Naive thymus-derived CD8-positive, alpha-beta T cell (primary cell): ENCODE measurements at places on chromosomes 12 and 14.

GRCh38 chr12:120719496-120720233, 6.0 kb upstream of the ACADS start:
- no peak for DNase-seq

- DNase-seq: no peak
These were observed 8.6 kb downstream of the TC2N start for GRCh38 chr14:91858536-91859275.

GRCh38 chr14:21015312-21015711, 9.5 kb downstream of the NDRG2 start:
- no peak for DNase-seq

GRCh38 chr14:86333493-86333892, 803.5 kb downstream of the FLRT2 start:
- no peak for DNase-seq

GRCh38 chr14:105641075-105641937, 114.9 kb downstream of the TMEM121 start:
- DNase-seq: no peak

- DNase-seq: no peak
These were observed 53.8 kb downstream of the PEBP1 start for GRCh38 chr12:118189741-118190191.

- no peak for DNase-seq
These were observed 148.2 kb downstream of the ADGRD1 start for GRCh38 chr12:131101703-131102492.

DNA sequence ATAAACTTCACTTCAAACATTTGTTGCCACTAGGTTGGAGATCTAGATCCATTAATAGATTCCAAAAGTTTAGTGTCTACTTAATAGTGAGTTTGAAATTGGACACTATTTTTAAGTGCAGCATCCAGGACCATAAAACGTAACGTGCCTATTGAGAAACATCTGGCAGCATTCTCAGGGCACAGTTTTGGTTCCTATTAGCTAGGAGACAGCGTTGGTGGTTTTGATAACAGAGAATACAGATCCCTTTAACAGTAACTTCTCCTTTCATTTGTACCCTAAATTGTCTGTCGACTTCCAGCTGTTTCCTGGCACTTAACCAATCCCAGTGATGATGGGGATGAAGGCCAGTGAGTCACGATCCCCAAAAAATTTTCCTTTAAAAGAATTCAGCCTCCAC, 25.8 kb downstream of the KCNK10 start:
- DNase-seq: no peak

DNA sequence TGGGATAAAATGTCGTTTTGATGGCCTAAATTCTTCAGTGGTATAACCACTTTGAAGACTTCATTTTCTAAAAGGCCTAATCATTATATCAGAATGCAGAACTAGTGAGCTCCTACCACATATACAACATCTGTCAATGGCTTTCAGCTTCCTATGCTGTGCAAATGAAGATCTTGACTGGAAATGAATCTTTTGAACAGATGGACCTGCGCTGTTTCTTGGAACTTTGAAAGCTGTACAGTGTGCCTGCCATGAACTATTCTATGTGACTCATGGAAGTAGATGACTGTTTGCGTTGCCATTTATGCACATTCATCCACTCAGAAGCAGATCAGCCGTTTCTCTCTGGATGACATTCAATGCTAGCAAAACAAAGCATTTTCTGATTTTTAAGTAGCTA, 542.2 kb upstream of the USP15 start:
- DNase-seq: no peak

DNA sequence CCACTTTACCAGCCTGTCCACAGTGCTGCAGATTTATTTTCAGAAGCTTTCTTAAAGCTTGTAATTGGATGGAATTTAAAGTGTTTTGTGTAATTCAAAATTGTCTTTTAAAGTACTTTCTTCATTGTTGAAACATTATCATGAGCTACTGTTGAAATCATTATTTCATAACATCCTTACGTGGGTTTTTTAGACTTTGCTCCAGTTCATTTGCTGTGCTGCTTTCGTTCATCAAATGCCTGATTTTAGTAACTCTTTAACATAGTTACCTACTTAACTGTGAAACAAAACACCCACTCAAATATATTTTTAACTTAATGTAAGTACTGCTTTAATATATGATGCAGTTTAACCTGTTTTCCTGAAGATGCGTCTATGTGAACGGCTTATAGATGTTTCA, 47.5 kb downstream of the PIWIL1 start:
- no peak for DNase-seq

- DNase-seq: no peak
These were observed 146.4 kb upstream of the ARID2 start for GRCh38 chr12:45582986-45583659.

GRCh38 chr14:38311655-38312054, 55.8 kb upstream of the CLEC14A start:
- DNase-seq: no peak

GRCh38 chr12:31479516-31480210, 111.3 kb downstream of the DENND5B start:
- no peak for DNase-seq
